CD4-positive, alpha-beta T cell treated with Interleukin-15 for 1 hour (primary cell): ENCODE measurements at places on chromosomes 7 and 10.

- DNase-seq, result no peak
Observed at GRCh38 chr7:30163231-30163894, 28.6 kb downstream of the MTURN start.

GRCh38 chr10:60513281-60513680 is 123.6 kb upstream of the ANK3 start:
- DNase-seq, result no peak

DNA sequence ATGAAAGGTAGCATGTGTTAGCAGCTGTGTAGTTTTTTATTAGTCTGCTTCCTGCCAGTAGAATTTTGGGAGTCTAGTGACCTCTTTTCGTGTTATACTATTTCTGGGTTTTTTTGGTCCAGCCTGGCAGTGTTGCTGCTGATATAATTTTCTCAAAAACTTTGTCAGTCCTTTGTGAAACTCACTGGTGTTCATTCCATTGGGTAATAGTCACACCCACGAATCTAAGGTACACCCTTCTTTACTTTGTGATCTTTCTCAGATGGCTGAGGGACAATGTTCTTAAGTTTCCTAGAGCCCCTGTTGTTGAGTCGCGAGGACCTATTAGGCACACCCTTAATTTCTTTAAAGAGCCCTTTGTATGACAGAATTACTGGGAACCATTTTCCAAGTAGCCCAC is 52.3 kb downstream of the TPST1 start:
- DNase-seq, result no peak

DNA sequence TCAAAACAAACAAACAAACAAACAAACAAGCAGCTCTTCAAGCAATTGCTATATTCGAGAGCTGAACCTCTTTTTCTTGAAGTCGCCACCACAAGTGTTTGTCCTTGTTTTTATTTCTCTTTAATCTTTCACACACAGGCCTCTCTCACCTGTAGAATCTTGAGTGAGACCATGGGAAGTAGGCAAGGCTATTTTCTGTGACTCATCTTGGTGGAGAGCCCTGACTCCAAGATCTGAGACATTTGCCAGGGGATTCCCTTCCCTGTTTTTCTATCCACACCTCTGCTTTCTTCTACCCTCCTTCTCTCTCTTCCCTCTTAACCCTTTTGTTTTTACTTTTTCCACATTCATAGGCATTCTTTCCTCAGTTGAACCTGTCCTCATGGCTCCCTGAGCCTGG is 8.0 kb upstream of the TAS2R60 start:
- DNase-seq, result no peak

- DNase-seq, result no peak
Observed at GRCh38 chr7:132806834-132807233, 230.6 kb upstream of the PLXNA4 start.

GRCh38 chr10:13712476-13712836 is 125.7 kb downstream of the PRPF18 start:
- no peak for DNase-seq

- no peak for DNase-seq
Observed at GRCh38 chr10:56745490-56745889, 384.4 kb upstream of the ZWINT start.

DNA sequence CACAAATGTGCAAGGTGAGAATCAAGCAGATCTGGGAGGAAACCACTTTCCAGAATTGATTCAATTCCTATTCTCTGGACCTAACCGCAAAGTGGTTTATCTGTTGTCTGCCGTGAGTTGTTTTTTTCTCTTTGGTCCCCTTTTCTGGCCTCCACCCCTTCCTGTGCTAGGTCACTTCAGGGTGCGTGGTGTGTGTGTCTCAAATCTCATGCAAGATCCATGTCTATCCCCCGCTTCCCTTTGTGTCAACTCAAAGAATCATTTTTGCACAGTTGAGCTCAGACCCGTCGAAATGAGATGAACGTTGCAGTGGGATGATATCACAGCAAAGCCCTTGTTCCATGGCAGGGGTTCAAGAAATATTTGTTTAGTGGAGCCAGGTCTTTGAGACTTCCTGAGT is 184.5 kb downstream of the GATA3 start:
- no peak for DNase-seq

DNA sequence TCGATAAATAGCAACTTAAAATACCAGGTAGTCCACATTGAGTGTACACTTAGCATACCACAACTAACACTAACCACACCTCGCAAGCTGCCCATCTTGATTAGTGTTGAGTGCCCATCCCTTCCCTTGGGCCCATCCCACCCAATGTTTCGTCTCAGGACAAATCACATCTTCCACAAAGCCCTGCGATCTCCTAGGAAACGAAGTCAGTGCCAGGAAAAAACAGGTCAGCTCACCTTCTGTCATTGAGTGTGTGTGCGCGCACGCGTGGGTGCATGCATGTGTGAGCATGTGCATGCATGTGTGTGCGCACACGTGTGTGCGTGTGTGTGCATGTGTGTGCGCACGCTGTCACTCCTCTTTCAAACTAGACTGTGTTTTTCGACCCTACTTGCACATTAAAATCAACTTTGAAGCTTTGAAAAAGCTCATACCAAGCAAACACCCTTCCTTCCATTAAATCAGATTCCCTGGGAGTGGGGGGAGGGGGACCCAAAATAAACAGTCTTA is 48.8 kb upstream of the OPALIN start:
- DNase-seq, result no peak

DNA sequence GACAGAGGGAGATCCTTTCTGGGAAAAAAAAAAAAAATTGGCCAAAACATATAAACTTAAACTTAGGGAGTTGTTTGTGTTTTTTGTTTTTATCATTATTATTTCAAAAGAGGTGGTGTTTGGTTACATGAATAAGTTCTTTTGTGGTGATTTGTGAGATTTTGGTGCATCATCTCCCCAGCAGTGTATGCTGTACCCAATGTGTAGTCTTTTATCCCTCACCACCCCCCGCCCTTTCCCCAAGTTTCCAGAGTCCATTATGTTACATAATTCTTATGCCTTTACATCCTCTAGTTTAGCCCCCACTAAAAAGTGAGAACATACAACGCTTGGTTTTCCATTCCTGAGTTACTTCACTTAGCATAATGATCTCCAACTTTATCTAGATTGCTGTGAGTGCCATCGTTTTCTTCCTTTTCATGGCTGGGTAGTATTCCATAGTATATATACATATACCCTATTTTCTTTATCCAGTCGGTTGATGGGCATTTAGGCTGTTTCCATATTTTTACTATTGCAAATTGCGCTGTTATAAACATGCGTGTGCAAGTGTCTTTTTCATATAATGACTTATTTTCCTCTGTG is 148.1 kb upstream of the ZNF92 start:
- no peak for DNase-seq

DNA sequence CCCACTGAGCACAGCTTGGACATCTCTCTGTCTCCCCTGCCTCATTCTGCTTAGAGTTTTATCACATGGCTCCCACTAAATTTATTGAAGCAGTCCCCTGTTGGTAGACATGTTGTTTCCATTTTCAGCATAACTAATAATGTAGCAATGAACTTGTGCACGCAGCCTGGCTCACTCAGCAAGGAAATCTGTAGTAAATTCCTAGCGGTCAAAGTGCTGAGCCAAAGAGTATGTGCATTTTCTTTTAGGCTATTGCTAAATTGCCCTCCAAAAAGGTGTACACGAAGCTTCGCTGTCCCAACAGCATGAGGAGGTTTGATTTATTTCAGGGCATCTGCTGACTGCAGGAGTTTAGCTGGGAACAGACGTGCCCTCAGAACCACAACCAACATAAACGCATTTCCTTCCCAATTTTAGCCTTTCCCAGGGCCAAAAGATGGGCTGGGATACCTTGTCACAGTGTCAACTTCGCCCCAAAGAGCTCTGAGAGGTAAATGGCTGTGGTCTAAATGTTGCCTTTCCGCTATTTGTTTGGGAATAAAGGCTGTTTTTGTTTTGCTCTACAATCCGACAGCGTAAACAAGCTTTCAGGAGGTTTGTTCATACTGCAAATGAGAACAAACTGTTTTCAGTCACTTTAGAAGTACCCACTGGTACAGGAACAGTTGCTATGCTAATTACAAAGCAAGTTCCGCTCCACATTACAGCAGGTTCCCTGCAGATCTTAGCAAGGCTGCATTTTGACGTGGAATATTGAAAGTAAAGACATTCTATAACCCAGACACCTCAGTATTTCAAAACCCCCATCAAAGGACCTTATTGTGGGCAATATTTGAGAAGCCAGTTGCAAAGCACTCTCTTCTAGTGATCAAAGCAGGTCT is 16.8 kb downstream of the VSIR start:
- DNase-seq, result no peak

DNA sequence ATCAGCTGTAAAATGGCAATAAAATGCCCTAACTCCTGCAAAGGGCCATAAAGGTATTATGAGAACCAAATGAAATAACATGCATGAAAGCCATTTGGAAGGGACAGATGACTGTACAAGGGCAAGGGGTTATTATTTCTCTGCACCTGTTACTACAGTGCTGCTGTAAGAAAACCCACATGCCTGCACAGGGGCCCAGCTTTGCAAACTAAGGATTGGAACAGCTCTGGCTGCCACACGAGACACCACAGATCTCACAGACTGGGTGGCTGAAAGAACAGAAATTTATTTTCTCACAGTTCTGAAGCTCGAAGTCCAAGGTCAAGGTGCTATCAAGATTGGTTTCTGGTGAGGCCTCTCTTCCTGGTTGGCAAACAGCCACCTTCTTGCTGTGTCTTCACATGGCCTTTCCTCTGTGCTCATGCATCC is 409.0 kb upstream of the NRP1 start:
- DNase-seq, result no peak

DNA sequence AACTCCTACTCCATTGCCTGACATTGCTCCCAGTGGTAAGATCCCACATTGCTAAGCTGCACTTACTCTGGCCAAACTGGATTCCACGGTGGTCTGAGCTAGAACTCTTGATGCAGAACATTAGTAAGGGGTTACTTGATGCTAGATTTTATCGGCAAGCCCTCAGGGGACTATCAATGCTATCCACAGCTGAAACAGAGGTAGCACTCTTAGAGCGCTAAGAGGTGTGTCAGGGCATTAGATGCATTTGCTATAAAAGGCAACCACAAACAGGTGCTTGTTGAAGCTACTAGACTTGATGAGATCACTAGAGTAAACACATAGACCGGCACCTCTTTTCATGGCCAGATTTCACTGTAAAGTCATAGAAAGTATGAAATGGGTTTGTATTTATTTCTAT is 116.3 kb downstream of the MDFIC start:
- DNase-seq, result no peak

DNA sequence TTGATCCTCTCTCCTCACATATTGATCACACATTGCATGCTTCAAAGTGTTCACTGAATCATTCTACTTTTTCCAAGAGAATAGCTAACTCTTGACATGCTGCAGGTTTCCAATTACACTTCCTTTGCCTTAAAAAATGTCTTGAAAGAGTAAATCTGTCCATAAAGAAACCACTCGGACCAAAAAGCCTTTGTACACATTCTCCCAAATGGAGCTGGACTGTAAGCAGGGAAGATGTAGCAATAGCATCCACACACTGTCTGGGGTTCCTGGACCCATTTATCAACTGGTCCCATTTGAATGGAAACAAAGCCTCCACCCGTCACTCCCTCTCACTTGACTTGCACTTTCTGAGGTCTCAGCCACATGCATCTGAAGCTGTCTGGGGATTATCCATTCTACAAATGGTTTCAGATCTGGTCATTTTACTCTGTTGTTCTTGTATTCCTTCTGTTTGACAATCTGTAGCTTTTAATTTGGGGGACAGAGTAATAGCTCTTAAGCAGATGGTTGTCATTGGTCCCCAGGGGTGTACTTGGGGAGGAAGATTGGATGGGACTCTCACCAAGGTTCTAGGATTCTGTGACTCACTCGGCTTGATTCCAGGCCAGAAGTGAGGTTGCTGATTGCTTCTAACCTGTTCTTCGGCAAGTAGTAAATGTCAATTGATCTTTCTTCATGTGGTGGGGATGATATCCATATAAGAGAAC is 203.5 kb downstream of the HIBADH start:
- DNase-seq, result no peak

GRCh38 chr7:46774515-46774914 is 807.4 kb downstream of the TNS3 start:
- no peak for DNase-seq

- DNase-seq, result no peak
Observed at GRCh38 chr7:129797214-129797789, 155.5 kb downstream of the UBE2H start.

DNA sequence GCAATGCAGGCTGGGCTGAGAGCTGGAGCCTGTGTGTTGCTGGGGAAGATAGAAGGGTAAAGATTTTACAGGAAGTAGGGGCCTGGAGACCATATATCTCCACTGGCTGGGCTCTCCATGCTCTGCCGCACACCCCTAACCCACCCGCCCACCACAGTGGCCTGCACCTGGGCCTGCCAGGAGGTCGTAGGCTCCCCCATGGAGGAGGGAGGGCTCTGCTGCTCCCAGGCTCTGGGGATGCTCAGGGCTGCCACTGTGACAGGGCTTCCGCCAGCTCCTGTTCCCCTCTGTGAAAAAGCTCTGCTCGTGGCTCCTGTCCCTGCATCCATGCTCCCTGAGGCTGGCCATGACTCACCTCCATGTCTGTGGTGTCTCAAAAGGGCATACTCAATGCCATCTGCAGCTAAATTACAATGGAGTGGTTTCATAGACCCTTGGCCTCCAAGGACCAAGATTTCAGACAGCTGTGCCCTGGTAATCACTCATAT is 106.0 kb downstream of the CXCL12 start:
- DNase-seq, result no peak
